Activated CD4-positive, alpha-beta T cell treated with anti-CD3 and anti-CD28 coated beads, Interleukin-10, Interleukin-2, amounts not matched to agents 100 ng/mL and 50 ng/mL, durations not matched to agents 16 hours and 8 hours (primary cell): ENCODE measurements at places on chromosomes 7 and 10.

DNA sequence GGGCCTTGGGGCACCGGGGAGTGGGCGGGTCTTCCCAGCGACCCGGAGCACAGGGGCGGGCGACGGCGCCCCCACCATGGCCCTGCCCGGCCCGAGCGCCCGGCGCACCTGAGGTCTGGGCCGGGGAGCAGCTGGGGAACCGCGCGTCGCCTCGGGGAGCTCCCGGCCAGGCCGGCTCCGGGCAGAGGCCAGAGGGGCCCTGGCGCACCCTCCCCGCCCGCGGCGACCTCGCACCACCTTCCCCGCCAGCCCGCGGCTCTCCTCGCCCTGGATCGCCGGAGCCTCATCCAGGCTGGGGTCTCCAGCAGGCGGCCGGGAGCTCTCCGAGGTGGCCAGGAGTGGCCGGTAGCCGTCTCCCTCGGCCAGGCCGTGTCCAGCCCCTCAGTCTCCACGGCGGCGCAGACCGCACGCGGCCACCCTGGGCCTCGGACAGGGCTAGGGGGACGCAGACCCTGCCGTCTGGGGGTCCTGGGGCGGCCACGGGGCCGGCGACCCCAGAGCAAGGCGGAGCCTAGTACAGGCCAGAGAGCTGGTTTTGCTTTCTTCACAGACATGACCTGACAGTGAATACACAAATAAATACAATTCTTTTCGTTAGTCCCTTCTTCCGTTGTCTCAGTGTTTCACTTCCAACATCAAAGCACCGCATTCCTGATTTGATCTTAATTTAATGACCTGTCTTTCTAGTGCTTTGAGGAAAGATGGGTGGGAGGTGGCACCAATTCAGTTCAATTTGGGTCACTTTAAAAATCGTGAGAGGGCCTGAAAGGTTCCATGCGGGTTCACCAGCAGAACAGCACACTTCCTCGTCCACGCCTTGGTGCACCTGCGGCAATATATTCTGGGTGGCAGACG, 356.9 kb downstream of the DNAJB6 start:
- DNase-seq: no peak

DNA sequence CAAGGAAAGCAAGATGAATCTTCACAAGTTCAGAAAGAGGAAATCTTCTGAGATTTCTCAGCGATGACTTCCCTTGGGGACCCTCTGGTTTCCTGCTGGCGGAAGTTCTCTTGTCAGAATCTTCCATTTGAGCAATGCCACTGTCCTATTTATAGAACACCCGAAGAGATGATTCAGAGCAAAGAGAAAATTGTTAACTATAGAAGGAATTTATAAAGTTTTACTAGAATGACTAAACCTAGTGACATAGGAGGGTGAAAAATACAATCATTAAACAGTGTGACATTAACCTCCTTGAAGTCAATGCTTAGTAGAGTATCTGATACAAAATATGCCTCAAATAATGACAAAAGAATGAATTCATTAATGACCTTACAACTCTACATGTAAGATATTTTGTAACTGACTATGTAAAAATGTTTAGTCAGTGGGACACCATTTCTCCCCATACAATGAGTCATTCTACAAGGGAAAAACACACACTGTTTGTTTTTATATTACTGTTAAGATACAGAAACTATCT, 206.5 kb upstream of the CNTNAP2 start:
- DNase-seq: peak; percentile 31

GRCh38 chr7:128914566-128915151, 4.2 kb upstream of the KCP start:
- no peak for DNase-seq

DNA sequence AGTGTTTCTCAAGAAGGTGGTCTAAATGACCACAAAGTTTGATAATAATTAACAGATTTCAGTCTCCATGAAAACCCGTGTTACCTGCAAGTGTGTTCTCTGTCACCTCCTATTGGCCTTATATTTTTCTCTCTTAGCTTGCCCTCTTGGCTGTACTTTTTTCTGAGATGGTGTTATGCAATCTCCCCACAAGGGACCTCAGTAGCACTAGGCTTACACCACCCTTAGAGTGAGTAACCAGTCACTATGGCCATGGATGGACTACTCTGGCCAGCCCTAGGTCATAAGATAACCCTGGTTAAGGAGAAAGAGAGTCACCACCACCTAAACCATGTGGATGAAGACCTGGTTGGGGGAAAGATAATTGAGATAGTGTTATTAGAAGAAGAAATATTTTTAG, 76.8 kb downstream of the NPSR1 start:
- DNase-seq: no peak
